ENCODE measurements at places on chromosomes 5 and 9.

DNA sequence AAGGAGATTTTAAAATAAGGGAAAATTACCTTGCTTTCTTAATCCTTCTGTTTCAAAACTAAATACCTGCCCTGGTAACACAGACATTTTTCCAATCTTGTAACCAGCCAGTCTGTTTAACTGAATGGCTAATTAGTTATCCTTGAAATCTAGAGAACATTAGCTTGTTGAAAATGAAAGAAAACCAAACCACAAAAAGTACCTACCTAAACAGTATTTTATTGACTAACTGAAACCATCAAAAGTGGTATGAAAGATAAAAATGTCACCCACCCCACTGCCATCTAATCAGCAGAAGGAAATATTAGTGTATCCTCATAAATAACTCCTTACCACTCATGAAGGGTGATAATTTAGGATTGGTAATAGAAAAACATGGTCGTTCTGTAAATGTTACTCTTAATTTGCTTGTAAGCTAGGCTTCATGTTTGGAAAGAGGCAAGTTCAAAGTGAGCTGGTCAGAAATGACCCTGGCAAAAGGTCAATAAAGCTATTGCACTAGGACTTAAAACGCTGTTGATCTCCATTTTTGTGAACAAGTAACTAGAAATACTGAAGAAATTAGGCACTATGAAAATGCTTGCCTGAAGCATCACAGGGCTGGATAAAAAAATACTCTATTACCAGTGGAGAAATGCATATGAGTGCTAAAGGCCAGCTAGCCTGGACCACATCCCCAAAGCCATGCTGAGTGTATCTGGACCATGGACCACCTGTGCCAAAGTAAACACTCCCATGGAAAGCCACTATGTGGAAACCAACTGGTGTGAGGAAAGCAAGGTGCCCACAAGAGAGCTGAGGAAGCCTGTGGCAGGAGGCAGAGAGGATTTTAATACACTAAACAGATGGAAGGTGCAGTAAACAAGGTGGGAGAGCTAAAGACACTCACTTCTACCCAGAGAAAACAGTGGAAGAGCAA is 8.4 kb downstream of the SEMA5A start:
- no peak for DNase-seq

DNA sequence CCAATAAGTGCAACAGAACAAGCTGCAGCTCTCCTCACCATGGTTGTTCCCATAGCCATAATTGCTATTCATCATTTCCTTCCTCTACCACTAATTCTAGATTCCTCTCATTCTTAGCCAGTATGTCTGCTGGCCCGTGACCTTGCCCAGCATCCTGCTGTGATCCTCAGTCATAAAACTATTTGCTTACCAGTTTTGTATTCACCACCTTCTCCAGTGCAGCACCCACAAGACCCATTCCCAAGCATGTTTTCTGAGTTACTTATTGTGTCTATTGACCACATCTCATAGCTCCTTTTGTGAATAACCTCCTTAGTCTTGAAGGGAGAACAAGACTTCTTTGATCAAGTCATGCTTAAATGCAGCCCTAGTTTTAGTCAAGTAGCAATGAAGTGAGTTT is 488.0 kb upstream of the CTNND2 start:
- DNase-seq = no peak

GRCh38 chr9:93173365-93174051 is 10.4 kb upstream of the WNK2 start:
- no peak for DNase-seq

DNA sequence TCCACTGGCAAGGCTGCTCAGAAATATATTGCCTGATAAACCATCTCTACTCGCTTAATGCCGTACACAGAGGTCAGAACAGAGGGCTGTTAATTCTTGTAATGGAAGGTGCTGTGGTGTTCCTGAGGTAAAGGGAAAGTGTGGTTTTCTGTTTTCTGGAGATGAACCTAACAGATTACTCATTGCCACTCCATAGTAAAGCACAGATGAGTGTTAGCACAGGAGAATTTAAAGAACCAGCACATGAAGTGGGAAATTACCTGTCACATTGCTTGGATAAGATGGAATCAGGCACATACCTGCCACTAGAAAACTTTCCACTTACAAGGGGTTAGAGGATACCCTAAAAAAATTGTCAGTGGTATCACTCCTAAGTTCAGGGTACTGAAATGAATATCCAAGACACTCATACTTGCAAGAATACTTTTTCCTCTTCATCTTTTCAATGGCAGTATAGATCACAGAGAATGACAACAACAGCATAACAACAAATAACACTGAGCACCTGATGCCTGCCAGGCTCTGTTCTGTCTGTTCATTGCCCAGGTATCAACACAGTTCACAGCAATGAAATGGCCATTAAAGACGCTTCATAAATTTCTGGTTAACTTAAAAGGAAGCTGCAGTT is 152.9 kb upstream of the GNA14 start:
- no peak for DNase-seq

DNA sequence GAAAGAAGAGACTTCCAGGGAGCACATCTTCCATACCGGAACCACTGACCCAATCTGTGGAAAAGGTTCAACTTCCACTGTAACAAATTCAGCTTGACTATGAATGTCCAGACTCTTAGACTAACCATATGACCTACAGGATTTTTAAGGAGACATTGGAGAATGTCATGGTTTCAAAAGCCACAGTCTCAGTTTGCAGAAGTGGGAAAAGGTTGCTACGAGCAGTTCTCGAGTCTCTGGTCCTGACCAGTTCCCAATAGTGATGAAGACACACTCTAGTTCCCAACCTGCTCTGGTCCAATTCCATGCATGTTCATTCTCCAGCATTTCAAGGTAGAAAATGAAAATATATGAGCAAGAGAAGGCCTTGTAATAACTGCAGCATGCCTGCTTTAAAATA is 158.0 kb downstream of the MAPKAP1 start:
- no peak for DNase-seq

DNA sequence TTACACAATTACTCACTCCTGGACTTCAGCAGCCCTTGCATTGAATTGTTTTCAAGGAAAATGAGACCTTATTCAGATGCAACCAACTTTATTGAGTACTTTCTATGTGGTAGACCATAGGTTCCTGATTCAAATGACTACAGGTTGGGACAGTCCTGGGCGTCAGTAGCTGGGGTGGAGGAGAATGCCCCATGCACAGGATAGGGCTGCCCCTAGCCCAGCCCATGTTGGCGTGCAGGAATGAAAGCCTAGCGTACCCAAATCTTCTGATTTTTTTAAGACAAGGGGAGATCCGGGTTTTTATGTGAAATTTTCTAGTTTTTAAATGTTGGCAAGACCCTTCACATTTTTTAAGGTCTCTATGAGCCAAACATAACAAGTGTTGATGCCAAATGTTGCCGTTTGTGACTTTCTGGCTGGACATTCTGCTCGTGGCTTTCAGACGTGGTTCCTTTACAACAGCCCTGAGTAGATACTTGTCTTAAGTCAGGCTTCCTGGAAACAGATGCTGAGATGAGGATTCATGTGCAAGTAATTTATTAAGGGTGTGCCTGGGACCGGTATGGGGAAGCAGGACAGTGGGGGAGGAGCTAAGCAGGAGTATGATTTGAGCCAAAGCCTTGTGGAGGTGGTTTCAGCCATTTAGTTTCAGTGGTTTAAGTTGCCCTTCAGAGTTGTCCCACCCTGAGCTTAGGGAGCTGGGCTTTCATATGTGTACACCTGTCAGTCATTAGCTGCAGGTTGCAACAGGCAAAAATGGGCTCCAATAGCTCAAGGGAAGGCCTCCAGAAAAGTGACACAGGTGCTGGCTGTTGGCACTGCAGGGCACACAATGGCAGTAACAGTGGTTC is 154.1 kb downstream of the NTRK2 start:
- DNase-seq = no peak

- no peak for DNase-seq
These were observed 26.7 kb downstream of the FBXO10 start for GRCh38 chr9:37549527-37549926.

GRCh38 chr9:106972082-106972481 is 109.1 kb downstream of the ZNF462 start:
- no peak for DNase-seq

DNA sequence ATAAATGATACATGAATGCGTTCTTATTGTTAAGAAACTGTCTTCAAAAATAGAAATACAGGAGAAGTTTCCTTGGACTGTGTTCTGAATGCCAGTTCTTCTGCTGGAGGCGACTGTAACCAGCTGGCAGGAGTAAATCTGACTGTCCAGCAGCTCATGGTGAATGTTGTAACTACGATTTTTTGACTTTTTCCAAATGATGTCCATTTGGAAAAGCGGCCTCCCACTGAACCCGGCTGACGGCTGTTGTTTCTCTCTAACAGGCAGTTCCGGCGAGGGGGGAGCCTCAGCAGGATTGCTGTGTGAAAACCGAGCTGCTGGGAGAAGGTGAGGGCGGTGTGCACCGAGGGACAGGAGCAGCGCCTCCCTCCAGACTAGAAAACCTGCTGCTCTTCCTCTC is 91.9 kb downstream of the EHMT1 start:
- DNase-seq = no peak

GRCh38 chr5:67051164-67051563 is 145.4 kb downstream of the CD180 start:
- DNase-seq = no peak

- DNase-seq = no peak
These were observed 14.1 kb upstream of the CARD19 start for GRCh38 chr9:93081931-93082330.

DNA sequence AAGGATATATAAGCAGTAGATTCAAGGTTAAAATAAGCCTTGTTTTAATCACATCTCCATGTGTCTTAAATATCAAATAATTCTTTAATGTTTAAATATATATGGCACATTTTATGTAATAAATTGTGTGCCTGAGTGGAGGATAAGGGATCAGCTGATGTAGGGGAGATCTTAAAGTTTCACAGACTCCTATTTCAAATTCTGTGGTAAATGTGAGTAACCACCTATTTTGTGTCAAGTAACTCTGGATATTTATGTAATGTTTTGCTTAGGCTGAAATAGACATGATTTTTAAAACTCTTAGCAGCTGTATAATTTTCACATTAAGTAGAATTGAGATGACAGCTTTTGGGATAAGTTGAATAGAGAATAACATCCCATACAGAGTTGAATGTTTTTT is 41.3 kb upstream of the ITGA2 start:
- DNase-seq = no peak

DNA sequence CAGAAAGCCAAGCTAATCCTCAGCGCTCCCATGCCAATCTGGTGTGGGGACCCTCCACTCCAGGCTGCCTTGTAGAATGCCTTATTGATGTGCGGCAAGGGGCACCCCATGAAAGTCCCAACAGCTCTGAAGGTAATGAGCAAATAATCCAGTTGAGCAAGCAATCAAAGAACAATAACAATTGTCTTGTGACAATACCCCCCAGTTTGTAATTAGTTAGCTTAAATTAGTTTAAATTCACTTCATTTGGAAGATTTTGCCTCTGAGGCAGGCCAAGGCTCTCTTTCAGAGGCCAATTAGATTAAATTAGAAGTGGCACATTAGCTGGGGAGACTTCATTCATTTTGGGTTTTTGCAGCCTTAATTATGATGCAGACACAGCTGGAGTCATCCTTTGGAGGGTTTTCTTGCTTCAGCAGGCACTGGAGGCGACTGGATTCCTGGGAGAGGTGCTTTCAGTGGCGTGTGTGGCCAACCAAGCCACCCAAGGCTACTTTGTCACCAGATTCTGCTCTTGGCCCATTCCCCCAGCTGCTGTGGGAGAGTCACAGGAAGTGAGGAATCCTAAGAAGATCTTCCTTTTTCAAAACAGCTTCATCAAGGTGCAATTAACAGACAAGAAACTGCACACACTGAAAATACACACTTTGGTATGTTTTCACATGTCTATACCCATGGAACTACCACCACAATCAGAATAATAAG is 17.9 kb upstream of the FBP1 start:
- no peak for DNase-seq

GRCh38 chr9:97853056-97853843 is at the start of gene FOXE1:
Gene FOXE1, plus strand, starts transcription at chr9:97853226. Its CDS starts 689 bp downstream, at chr9:97853915.
- no peak for DNase-seq

DNA sequence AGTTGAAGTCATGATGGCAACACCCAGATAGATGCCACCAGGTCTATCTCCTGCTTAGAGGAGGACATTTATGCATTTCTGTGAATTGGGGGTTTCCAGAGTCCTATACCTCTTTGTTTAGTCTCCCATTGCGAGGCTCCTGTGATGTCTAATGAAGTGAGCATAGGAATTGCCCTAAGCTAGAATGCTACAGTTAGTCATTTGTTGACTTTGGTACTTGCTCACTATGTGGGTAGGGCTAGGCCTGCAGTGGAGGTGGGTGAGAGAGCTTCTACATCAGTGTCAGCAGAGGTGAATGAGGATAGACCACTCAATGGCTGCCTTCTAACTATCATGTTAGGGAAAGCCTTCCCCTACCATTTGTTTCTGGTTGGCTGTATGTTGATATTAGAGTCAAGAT is 173.3 kb upstream of the POC5 start:
- no peak for DNase-seq

DNA sequence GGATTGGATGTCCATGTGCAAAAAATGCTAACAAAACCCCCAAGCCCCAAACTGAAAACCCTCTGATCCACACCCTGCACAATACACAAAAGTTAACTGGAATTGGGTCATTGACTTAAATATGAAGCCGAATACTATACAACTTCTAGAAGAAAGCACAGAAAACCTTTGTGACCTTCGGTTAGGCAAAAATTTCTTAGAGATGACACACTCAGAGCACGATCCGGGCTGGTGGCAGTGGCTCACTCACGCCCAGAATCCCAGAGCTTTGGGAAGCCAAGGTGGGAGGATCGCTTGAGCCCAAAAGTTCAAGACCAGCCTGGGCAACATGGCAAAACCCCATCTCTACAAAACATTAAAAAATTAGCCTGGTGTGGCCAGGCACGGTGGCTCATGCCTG is 1.8 kb upstream of the DIPK1B start:
- DNase-seq = no peak

DNA sequence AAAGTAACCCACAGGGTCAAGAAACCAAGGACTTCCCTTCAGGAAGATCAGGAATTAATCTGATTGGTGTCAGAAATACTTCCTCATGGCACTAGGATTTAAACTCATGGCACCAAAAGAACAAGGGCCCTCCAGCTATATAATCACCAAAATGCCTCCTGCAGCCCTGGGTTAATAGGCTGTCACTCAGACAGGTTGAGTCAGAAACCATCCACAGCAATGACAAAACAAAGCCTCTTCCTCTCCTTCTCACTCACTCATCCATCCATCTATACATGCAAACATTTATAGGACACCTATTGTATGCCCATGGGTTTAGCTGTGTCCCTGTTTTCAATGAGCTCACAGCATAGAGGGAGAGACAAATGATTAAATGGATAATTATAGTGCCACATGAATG is 62.5 kb upstream of the SPOCK1 start:
- no peak for DNase-seq

GRCh38 chr5:117191251-117191650 is 616.6 kb upstream of the SEMA6A start:
- no peak for DNase-seq

- DNase-seq = no peak
These were observed 239.9 kb downstream of the FSTL4 start for GRCh38 chr5:133372293-133372937.
